ENCODE measurements at places on chromosomes 3 and 15. TPM values are rescaled to one million over a fixed set of nuclear protein-coding genes. Genes with fewer than 3 reads are reported as not detected.

- no peak for DNase-seq
Observed at GRCh38 chr15:99918072-99918471, 184.8 kb upstream of the LYSMD4 start.

DNA sequence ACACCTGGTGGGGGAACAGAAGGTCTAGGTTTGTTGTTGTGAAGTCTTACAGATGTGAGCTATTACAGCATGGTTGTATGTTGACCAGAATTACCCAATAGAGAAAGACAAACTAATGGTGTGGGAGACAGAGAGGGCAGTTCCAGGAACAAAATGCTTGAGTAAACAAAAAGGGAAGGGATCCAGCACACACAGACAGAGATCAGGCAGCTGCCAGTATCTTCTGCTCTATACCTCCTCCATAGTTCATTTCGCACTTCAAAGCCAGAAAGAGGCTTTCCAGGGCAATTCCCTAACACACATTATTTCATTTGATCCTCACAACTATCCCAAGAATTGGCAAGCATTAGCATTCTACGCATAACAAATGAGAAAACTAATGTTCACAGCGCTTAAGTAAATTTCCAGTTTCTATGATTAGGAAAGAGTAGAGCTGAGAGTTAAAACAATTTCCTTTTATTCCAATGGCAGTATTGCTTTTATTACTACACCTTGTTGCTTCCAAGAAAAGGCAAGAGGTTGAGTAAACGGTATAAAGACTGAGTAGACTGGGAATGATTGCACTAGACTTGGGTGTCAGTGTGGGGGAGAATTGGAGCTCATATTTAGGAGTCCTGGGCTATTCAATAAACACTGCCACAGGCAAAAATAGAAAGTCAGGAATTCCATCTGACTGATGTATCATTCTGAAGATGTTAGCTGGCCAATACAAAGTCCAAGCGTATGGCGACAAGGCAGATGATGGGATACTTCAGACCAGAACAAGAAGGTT lies 39.7 kb upstream of the ZNF280D start:
- DNase-seq: peak; percentile 3

DNA sequence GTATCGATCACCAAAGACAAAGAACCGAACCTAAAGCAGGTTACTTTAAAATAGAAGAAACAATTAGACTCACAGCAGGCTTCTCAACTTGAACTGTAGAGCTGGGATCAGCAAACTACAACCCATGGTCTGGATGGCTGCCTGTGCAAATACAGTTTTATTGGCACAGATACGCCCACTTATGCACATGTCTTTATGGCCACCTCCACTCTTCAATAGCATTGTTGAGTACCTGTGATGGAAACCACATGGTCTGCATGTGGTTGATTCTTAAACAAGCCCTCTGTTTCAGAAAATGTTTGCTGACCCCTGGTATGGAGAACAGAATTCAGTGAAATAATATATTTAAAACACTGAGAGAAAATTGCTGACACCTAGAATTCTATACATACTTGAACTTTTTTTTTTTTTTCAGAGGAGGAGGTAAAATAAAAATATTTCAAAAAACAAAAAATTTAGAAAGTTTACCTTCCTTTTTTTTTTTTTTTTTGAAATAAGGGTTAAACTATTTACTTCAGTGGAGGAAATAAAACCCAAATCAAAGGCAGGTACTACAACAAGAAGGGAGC lies 263.8 kb upstream of the ATP10A start:
- DNase-seq: no peak

DNA sequence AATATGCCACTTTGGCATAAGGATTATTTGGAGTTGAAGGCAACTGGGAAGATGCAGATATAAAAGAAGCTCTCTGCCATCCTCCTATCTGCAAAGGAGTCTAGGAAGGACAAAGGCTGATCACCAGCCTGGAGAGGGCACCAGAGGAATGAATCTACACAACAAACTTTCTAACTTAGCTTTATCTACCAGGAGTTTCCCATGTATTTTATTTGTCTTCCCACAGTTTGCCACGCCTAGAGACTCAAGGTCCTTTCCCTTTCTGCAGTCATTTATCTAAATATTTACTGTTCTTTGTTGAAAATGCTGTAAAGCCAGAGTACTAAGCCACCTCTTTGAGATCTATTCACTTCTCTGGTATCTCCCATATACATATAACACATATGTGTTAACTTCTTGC lies 32.2 kb downstream of the GPR176 start:
- peak; percentile 20 for DNase-seq

DNA sequence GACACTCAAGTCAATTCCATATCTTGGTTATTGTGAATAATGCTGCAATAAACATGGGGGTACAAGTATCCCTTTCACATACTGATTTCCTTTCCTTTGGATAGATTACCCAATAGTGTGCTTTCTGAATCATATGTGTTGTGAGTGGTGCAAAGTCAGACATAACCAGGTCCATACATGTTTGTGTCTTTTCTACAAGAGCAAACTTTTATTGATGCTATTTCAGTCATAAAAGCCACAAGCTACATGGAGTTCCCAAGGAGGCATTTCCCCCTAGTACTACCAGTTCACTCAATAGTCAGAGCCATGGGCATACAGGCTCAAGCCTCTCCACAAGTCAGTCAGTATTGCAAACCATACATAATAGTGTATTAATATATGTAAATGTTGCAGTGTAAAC lies 10.1 kb downstream of the CEP63 start:
- DNase-seq: no peak

GRCh38 chr3:178120367-178120766 lies 415.9 kb upstream of the KCNMB2 start:
- no peak for DNase-seq

DNA sequence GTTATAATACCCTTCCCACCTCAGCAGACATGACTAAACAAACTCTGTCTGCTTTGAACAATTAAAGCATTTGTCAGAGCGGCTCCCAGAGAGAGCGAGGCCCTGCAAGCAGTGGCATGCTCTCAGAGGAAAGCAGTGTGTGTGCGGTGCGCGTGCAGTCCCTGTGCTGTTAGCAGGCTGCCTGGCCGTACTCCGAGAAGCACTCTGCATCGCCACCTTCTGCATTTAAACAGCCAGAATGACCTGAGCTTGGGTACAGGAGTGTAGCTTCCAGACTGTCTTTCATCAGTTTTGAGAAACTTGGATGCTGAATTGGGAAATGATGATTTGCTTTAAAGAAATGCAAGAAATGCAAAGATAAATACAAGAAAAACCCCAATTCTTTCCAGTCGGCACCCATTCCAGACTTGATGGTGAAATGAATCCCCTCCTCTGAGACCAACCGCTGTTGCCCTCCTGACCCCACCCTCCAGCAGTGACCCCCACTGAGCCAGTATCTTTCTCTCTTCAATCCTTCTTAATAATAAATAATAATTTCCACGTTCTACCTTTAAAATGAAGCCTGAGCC lies 113.5 kb downstream of the VGLL4 start:
- no peak for DNase-seq

The ALG1L2 gene
- polyA plus RNA-seq: 3.3 TPM

GRCh38 chr3:151410891-151411559 lies 26.5 kb upstream of the P2RY12 start:
- no peak for DNase-seq

GRCh38 chr15:36579792-36580431 lies 486 bp downstream of the CDIN1 start:
- DNase-seq: peak; percentile 44

DNA sequence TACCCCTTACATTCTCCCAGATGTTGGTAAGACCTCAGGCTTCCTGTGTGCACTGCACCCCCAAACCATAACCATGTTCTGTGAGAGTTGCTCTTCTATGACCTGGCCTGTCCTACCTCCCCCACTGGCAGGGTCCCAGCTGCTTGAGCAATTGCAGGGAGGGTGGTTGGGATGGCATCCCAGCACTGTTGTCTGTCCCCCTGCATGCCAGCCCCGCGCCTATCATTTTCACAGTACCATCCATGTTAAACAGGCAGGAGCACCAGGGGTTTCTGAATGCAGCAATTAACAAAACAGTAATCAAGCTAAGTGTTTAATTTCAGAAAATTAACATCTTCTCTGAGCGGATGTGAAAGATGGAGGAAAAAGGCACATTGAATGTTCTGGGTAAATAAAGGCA lies 345.5 kb downstream of the EPHB1 start:
- no peak for DNase-seq

The P2RY1 gene
- 3.3 TPM for polyA plus RNA-seq

GRCh38 chr15:29390051-29390450 lies 120.4 kb upstream of the NSMCE3 start:
- peak; percentile 36 for DNase-seq

DNA sequence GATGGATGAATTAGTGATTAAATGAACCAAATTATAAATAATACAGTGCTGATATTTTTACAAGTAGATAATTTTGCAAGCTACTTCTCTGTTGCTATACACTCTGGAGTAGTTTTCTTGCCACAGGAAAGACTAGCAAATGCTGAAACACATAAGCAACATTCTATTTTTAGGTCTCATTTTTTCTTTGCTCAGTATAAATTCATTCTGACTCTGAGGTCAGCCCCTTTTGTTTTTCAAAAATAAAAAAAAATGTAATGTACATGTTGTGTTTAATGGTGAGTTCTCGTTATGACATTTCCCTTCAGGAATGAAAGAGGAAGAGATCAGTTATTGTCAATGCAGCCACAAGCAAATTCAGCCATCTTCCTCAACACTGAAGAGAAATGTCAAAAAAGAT lies 24.9 kb downstream of the GJD2 start:
- DNase-seq: no peak

The AADACL2 gene
- polyA plus RNA-seq: not detected

GRCh38 chr3:189999718-190000117 lies 121.0 kb downstream of the P3H2 start:
- no peak for DNase-seq

The GOLGA8G gene
- polyA plus RNA-seq: 0.08 TPM

GRCh38 chr15:35078221-35078915 lies 6.7 kb downstream of the NANOGP8 start:
- peak; percentile 48 for DNase-seq

The CDHR4 gene
- polyA plus RNA-seq: 0.28 TPM

- DNase-seq: peak; percentile 18
Observed at GRCh38 chr3:89278302-89279025, 171.0 kb downstream of the EPHA3 start.

DNA sequence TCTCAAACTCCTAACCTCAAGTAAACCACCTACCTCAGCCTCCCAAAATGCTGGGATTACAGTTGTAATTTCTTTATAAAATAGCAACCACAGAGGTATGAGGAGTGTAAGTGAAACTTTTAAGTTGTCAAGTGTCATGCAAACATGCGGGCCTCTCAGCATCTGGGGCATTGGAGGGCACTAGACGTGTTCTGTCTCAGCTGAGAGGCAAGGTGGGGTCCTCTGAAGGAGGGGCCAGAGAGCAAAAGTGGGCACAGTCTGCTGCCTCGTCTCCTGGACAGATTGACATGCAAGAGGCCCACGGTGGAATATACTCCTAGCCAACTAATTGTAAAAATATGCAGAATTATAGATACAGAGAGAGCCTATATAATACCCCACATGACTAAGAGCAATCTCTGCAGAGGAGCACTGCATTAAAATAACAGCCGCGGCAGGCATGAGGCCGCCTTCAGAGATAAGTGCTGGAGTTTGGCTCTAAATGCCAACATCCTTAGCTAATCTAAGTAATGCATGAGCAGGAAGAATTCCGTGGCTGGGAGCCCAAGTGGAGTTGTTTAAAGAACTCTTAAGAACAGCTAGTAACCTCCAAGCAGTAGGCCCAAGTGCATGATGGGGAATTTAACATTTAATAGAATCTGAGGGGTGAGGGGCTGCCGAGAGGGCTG lies 87.8 kb upstream of the RNU6-1 start:
- peak; percentile 32 for DNase-seq

The DUOX1 gene
- 7.8 TPM for polyA plus RNA-seq

The FOXL2 gene
- not detected for polyA plus RNA-seq

The REC114 gene
- not detected for polyA plus RNA-seq

GRCh38 chr3:66495668-66496045 lies 5.2 kb downstream of the LRIG1 start:
- no peak for DNase-seq

DNA sequence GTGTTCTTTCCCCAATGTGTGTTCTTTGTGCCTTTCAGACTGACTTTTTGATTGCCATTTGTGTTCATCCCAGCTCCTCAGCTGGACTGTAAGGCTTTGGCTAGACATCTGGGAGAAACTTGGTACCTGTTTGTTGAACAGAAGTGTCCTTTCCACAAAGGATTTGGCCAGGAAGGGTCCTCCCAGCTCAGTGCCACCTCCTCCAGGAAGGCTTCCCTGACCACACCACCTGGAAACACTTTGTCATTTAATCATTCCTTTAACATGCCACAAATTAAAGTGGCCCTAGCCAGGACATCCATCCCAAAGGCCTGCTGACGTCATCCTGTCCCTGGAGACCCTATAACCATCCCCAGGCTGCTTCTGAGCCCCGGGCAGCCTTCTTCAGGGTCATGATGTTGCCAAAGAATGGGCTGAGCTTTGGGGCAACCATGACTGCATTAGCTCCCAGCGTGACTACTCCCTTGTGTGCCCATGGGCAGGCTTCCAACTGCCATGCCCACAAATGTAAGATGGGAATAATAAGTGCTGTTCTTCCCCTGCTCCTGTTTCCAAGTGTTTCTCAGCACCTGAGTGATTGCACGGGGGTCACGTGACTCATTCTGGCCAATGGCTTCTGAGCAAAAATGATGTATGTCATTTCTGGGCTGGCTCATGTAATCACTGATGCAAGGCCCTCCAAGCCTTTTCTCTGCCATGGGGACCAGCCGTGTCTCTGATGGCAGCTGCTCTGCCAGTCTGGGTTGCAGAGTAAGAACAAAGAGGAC lies 112.5 kb upstream of the SMAD3 start:
- no peak for DNase-seq

DNA sequence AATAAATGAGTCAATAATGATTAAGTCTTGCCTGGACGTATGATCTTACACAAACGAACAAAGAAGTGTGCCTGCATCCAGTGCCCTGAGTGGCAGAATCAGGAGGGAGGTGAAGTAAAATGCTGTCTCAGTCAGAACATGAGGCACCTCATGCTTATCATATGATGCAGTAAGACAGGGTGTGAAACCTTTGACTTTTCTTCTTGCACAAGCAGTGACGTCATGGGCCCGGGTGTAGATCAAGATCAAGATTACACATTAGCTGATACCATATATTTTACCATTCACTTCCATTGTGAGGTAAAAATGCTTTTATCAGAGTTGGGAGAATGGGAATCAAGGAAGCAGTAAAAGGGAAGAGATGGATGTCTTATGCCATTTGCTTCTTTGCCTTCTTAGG lies 291.6 kb upstream of the PLSCR5 start:
- no peak for DNase-seq

The TM4SF4 gene
- 1.9 TPM for polyA plus RNA-seq

DNA sequence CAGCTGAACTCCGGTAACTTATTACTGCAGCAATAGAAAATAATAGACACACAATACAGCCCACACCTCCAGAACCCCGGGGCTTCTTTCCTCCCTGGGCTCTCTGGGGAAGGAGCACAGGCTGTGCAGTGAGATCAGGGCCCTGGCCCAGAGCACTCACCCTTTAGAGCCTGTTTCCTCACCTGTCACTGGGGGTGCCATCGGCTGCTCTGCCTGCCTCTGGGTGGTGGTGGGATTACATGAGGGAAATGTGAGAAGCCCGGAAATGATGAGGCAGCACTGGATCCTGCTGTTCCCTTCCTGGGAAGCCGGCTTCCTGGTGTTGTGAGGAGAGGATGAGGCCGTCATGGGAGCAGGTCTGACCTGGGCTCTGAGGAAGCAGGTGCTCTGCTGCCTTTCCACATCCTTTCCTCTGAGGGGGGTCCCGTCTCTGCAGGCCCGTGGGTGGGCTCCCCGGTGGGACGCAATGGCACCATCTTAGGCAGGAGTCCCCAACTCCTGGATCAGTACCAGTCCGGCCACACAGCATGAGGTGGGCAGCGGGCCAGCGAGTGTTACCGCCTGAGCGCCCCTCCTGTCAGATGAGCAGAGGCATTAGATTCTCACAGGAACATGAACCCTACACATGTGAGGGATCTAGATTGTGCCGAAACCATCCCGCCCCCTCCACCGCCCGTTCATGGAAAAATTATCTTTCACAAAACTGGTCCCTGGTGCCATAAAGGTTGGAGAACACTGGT lies 220.9 kb upstream of the CTDSPL start:
- no peak for DNase-seq

Data from left kidney (tissue), 8 donors.